ENCODE measurements at places on chromosomes 2 and 18. TPM values are rescaled to one million over a fixed set of nuclear protein-coding genes. Genes with fewer than 3 reads are reported as not detected.

The CDH7 gene
- not detected for total RNA-seq

The MAP4K3 gene
- total RNA-seq, result 35.1 TPM

The SNTG2 gene
- 5.9 TPM for total RNA-seq

The CXCR1 gene
- not detected for total RNA-seq

The UGT1A8 gene
- total RNA-seq, result 1.7 TPM

The OBSL1 gene
- total RNA-seq, result 7.0 TPM

The KIF3C gene
- total RNA-seq, result 1.8 TPM

The IL36G gene
- 7.7 TPM for total RNA-seq

GRCh38 chr2:222714361-222715241 is 43.1 kb downstream of the MOGAT1 start:
- DNase-seq, result no peak

DNA sequence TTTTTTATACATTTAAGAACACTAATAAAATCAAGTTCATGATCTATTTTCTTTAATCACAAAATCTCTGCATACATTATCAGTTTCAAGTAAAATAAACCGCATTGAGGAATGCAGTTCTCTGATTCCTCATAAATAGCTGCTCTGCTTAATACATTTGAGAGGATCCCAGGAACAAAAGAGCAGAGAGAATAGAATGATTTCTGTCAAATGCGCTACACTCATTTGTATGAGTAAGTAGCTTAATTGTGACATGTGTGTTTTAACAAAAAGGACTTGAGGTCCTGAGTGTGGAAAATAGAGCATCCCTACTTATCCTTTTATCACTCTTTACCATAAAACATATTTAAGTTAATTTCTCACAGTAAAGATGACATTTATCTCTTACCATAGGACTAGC is 134.0 kb downstream of the PID1 start:
- DNase-seq, result no peak

- DNase-seq, result no peak
Observed at GRCh38 chr2:236871500-236872001, 214.1 kb upstream of the COPS8 start.

- no peak for DNase-seq
Observed at GRCh38 chr2:212364112-212364985, 174.3 kb downstream of the ERBB4 start.

DNA sequence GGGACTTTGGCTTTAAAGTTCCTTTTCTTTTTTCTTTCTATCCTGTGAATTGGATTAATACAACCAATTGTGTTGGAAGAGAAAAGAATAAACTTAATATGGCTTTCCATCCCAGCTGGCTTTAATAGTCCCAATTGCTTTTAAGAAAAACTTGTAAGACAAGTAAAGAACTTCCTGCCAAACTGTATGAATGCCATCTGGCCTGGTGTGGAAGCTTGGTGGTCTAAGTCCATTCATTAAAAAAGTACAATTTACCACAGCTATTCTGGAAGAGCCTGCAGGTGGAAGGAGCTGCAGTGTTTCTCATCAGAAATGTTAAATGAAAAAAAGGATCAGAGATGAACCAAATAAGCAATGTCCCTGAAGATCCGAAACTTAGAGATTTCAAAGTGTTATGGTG is 103.9 kb downstream of the KLHL14 start:
- no peak for DNase-seq

DNA sequence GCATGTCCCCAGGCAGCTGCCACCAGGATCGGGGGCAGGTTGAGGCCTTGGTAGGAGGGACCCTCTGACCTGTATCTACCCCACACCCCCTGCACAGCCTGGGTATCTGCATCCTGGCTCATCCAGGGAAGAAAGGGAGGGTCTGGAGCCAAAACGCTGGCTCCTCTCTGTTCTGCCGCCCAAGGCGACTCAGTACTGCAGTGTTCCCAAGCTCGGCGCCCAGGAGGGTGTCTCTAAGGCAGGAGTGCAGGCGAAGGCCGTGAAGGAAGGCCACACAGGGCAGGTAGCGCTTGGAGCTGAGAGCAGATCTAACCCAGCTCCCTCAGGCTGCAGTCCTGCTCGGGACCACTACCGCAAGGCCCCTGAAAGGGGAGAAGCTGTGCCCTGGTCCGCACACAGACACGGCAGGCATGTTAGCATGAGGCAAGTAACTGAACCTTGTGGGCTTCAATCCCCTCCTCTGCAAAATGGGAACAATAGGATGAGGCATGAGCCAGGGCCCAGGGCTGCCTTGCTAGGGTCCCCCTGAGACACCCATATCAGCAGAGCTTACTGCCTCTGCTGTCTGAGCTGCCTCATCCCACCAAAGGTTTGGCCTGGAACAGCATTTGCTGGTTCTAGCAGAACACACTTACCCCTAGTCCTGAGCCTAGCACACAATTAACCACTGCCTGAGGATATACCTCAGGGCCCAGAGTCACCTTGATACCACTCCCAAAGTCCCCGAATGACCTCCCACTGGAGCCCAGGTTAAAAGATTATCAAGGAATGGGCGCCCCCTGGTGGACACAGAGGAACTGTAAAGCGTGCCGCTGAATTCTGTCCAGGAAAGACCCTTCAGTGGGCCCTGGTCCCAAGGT is 6.5 kb downstream of the PTMA start:
- DNase-seq, result no peak

DNA sequence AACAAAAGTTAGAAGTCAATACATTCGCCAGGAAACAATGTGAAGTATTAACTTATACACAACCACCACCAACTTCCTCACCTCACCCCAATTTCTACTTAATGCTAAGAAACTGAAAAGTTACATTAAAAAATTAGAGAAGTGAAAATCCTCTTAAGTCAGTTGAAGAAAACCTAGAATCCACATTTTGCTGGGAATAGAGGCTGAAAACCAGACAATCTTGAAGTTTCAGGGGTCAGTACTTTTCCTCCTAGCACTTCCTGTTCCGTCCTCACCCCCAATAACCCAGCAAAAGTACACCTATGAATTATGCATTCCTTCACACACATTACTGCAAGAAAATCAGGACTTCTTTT is 6.3 kb downstream of the YES1 start:
- DNase-seq, result no peak

DNA sequence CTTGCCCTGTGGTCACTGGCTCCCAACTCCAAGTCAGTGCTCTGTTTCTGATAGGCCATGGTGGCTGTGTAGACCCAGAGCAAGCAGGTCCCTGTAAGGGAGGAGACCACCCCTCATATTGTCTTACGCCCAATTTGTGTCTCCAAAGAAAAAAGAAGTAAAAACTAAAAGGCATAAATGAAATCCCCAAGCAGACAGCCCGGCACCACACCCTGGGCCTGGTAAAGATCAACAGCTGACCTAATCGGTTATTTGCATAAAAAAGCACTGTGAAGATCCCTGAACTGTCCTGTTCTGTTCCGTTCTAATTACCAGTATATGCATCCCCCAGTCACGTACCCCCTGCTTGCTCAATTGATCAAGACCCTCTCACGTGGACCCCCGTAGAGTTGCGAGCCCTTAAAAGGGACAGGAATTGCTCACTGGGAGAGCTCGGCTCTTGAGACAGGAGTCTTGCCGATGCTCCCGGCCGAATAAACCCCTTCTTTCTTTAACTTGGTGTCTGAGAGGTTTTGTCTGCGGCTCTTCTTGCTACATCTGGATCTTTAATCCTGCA is 364.1 kb upstream of the HS6ST1 start:
- no peak for DNase-seq

DNA sequence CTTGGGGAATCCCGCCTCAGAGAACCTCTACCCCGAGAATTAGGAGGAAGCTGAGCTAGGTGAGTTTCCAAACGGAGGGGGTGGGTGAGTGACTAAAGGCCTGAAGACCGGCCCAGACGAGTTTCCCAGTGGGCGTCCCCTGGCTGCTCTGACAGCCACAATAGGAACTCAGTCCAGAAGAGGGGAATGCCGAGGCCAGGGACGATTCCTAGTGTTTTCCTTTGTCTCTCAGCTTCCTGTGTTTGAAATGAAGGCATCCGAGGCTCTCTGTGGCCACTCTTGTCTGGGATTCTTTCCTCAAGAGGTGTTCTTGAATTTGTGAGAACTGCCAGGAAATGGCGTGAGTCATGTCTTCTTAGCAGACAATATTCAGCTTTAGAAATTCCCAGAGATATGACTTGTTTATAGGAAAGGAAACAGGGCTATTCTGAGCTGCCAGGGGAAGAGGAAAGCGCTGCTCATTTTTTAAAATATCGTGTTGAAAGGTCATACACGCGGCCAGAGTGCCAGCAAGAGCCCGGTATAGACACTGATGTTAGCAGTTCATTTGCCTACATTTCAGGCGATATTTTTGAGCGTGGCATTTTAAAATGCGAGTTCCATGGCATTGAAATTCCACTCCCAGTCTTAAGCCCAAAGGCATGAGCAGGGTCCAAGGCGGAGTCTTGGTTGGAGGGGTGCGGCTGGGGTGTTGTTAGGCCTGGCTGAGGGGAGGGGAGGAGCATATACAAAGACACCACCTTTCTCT is 169.1 kb upstream of the KLF7 start:
- DNase-seq, result no peak

- DNase-seq, result no peak
Observed at GRCh38 chr2:187782301-187782700, 228.1 kb upstream of the TFPI start.

DNA sequence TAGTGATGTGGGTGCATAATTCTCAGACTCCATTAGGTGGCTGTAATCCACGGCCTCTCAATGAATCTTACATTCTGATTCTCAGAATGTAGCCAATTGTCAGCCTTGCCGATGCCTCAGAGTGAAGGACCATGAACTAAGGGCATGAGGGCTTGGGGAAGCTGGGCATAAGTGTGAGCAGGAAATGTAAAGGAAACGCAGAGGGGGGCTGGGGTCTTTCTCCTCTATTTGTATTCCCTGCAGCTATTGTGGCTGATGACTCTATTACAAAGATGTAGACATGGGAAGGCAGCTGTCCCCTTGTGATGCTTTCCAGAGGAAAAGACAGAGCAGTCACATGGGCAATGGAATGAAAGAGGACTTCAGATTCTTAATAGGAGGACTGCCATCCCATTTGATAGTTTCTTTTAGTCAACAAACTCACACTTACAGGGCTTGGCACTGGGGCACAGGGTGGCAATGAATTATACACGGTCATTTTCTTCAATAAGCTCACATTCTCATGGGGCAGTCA is 353.2 kb upstream of the PKDCC start:
- DNase-seq, result no peak

GRCh38 chr2:104690255-104690984 is 163.5 kb upstream of the POU3F3 start:
- DNase-seq, result no peak

GRCh38 chr2:219852626-219853025 is 225.2 kb downstream of the SLC4A3 start:
- no peak for DNase-seq

DNA sequence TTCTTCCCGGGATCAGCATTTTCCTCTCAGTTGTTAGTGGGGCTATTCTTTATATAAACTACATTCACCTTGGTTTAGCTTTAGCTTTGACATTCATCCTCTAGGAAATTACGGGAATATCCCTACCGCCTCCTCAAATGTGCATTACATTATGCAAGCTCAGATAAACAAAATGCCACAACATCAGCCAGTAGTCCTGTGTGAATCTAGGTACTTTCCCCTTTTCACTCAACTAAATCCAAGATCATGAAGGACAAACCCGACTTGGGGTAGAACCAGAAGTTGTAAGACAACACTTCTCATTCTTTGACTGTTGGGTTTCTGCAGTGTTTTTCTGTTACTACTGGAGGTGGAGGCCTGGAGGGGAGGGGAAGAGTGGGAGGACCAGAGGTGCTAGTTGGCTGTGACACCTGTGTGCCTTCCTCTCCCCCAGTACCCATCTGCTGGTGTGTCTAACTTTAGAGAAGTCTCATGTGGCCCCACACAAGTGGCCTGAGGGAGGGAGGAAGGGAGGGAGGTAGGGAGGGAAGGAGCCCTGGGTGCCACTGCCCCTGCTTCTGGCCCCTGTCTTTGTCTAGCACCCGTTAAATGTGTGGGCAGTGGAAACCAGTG is 84.8 kb upstream of the BCL2L11 start:
- DNase-seq, result no peak

DNA sequence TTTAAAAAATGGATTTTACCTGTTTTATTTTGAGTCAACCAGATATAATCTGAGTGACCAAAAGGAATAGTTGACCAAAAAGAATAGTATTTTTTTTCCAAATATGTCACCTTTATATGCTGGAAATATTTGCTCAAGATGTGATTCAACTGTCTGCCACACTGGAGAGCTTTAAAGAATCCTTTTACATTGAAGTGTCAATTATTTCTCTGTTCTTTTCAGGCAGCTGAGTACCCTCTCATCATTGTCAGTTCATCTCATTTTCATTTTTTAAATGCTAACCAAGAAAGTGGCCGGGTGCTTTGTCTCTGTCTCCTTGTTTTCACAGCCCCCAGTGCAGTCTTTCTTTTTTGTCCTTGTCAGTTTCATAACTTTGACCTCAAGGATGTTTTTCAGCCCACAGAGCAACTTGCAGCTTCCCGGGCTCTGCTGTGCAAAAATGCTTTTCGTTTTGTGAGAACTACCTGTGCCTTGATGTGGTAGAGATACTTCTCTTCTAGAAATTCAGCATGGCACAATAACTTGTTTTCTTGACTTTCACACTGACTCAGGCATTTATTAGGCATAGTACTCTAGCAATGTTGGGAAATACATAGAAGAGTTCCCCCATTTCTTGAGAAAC is 23.4 kb upstream of the CERS6 start:
- no peak for DNase-seq

GRCh38 chr18:58038063-58038462 is 6.0 kb upstream of the NEDD4L start:
- no peak for DNase-seq

GRCh38 chr2:44247924-44248323 is 27.4 kb upstream of the SLC3A1 start:
- no peak for DNase-seq

GRCh38 chr2:41806286-41806685 is 241.5 kb upstream of the PKDCC start:
- DNase-seq, result no peak

DNA sequence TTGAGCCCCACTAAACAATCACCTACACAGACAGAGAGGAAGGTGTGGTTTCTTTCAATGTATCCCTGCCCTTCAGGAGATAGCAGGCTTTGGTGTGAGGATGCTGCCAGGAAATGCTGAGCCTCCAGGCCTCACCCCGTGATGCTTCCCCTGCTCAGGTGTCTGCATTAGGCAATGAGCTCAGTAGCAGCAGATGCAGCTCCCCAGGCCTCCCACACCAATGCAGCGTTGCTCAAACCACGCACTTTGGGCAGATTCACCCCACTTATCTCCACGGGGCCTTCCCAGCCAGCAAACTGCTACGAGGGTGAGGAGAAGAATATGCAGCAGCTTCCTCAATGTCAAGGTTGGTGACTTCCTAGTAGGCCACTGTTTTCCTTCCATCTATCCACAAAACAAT is 229.3 kb upstream of the PXDN start:
- no peak for DNase-seq

- no peak for DNase-seq
Observed at GRCh38 chr2:85119900-85120299, 13.3 kb upstream of the TCF7L1 start.

Measured in esophagus squamous epithelium (tissue), 5 donors.